ENCODE measurements at places on chromosomes 16 and 17.
A peak's percentile ranks its signal among the peaks of the same experiment; 100 is the strongest.

DNA sequence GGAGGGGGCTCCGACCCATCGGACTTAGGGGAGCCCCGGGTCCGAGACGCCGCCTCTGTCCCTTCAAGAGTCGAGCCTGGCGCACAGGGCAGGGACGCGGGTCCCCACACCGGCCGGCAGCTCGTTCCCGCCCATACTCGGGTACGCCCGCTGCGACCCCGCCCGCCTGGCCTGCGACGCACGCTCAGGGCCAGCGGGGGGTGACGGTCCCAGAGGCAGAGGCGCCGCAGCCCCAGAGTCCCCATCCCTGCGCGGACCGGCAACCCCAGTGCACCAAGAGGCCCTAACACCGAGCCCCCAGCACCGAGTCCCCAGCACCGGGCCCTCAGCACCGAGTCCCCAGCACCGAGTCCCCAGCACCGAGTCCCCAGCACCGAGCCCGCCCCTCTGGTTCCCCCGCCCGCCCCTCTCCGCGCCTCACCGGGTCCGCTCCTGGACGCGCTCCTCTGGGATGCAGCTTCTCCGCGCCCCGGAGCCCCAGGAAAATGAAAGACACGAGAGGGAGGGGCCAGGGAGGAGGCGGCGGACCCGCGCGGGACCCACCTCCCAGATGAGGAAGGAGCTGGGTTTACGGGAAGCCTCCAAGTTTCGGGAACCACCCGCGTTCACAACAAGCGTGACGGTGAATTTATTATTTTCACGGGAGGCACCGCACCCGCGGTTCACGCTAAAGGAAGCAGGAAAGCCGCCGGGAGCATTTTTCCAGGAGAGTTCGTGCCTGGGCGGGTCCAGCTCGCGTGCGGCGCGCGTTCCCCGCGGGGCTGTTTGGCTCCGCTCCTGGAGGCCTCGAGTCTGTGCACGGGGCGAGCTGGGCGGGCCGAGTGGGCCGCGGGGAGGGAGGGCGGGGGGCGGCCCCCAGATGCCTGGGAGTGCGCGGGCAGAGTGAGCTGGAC is at the start of gene SECTM1:
SECTM1 (minus strand) TSS at position 488 of the 893 bp plus-strand sequence. CDS start 6,526 bp downstream, outside the sequence.
- peak; percentile 46 for DNase-seq

GRCh38 chr16:70444249-70445063 is 5.6 kb upstream of the ST3GAL2 start:
- no peak for DNase-seq

GRCh38 chr16:55933038-55933437 is 57.9 kb upstream of the CES5A start:
- DNase-seq: no peak

DNA sequence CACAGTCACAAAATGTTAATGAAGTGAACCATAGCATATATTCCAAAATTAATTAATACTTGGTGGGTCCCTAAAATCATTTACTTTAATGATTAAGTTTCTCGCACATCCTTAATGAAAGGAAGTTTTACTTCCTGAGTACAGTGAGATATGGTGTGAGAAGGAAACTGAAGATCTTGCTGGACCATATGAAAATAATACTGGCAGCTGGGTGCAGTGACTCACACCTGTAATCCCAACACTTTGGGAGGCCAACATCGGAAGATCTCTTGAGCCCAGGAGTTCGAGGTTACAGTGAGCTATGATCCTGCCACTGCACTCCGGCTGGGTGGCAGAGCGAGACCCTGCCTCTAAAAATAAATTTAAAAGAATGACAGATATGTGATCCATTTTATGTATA is 62.5 kb downstream of the ABCA8 start:
- DNase-seq: no peak

DNA sequence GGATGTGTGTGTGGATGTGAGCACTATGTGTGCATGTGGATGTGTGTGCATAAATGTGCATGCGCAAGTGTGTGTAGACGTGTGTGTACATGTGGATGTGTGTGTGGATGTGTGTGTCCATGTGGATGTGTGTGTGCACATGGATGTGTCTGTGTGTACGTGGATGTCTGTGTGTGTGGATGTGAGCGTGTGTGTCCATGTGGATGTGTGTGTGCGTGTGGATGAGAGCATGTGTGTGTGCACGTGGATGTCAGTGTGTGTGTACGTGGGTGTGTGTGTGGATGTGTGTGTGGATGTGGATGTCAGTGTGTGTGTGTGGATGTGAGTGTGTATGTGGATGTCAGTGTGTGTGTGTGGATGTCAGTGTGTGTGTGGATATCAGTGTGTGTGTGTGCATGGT is 63.6 kb upstream of the DOC2B start:
- no peak for DNase-seq

DNA sequence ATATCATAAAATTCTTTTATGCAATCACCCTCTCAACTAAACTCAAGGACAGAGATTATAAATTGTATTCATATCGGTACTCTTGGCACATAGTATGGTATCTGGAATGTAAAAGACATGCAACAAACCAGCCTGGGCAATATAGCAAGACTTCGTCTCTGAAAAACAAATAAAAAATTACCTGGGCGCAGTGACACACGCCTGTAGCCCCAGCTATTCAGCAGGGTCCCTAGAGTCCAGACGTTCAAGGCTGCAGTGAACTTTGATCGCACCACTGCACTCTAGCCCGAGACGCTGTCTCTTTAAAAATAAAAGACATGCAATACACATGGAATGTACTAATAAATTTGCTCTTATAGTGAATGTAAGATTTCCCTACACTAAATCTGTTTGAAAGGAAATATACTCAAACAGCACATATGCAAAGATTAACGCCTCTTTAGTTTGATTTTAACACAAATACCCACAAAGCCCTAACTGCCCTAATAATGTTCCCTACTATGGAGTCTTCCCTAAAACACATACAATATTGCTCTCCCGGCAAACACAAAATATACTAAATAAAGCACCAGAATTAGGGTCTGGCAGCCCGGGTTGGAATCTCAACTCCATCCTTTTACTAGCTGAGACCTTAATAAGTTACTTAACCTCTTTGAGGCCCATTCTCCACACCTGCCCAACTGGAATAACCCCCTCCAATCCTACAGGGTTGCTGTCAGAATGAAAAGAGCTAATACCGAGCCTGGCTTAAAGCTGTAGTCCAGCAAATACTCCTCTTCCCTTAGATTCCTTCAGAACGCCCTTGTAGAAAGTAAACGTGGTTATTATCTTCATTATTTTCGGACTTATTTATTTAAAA is 1.2 kb downstream of the ABCA5 start:
- DNase-seq: no peak

DNA sequence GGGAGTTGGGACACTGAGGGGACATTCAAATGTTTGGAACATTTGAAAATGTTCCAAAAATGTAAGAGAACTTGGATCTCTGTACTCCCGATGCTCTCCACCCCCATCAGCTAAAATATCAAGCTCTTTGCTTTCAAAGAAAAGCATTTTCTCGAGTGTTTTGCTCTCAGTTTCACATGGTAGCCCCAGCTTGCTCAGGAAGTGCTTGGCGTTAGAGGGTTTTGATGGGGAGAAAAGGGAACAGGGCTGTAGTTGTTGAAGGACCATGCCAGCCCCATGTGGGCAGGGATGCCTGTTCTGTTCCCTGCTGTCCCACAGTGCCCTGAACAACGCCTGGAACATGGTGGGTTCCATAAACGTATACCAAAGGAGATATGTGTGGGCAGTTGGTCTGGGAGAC is 37.0 kb downstream of the RAI1 start:
- DNase-seq: no peak

- DNase-seq: no peak
Measured at GRCh38 chr17:42119301-42119700, 1.9 kb downstream of the KAT2A start.

DNA sequence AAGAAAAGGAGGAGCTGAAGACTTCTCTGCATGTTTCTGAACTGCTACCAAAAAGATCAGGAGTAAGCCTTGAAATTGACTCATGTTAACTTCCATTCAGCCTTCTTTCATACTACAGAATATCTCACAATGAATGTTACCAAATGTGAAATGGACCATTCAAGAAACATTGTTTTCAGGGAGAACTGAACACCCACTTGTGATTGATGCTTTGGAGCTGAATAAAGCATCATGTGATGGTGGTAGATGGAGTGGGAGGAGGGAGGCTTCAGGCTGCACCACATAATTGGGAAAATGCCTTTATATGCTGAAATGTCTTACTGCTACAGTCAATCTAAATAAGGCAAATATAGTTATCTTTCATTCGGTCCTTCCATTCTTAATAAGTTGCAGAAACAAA is 127.8 kb downstream of the CDH8 start:
- no peak for DNase-seq

GRCh38 chr16:78098087-78098486 is 1.4 kb upstream of the WWOX start:
- no peak for DNase-seq

DNA sequence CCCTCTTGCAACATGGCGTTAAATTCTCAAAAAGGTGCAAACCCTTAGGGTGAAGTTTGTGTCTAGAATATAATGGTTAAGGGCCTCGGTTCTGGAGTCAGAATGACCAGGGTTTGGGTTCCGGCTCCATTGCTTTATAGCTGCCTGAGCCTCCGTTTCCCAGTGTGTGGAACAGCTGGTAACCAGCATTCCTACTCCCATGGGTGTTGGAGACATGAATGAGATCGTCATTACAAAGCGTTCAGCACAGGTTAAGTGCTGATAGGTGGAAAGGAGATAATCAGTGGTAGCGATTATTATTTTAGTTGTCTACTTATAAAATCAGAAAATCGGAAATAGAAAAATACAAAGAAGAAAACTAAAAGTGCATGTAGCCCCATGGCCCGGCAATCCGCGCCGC is 23.5 kb upstream of the ZCCHC14 start:
- DNase-seq: no peak

DNA sequence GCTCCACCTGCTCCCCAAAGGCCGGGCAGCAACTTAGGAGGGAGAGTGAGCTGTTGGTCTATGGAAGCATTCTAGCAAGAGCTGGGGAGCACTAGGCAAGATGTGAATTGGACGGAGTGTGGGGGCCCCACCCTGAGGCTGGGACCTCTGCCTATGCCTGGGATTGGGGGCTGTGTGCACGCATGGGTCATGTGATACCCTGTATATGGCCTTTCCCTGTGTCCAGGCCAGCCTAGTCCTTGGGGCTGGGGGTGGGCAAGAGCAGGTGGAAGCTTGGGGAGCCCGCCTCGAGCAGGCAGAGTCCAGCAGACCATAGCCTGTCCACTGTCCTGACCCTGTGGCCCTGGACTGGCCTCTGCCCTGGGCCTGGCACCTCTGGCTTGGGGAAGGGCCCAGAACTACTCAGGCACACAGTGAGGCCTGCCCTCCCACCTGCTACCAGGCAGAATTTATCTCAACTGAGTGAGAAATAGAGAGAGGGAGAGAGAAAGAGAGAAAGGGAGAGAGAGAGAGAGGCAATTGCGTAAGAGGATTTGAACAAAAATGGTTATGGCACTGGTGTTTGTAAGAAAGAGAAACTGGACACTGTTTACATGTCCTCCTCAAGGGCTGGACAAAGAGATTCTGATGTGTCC is 19.1 kb downstream of the PDP2 start:
- no peak for DNase-seq

GRCh38 chr17:72901083-72901482 is 191.4 kb downstream of the SLC39A11 start:
- DNase-seq: no peak

- DNase-seq: no peak
Measured at GRCh38 chr17:5364156-5364555, 55.3 kb downstream of the NUP88 start.

- no peak for DNase-seq
Measured at GRCh38 chr17:81561494-81561885, 9.3 kb upstream of the FAAP100 start.

DNA sequence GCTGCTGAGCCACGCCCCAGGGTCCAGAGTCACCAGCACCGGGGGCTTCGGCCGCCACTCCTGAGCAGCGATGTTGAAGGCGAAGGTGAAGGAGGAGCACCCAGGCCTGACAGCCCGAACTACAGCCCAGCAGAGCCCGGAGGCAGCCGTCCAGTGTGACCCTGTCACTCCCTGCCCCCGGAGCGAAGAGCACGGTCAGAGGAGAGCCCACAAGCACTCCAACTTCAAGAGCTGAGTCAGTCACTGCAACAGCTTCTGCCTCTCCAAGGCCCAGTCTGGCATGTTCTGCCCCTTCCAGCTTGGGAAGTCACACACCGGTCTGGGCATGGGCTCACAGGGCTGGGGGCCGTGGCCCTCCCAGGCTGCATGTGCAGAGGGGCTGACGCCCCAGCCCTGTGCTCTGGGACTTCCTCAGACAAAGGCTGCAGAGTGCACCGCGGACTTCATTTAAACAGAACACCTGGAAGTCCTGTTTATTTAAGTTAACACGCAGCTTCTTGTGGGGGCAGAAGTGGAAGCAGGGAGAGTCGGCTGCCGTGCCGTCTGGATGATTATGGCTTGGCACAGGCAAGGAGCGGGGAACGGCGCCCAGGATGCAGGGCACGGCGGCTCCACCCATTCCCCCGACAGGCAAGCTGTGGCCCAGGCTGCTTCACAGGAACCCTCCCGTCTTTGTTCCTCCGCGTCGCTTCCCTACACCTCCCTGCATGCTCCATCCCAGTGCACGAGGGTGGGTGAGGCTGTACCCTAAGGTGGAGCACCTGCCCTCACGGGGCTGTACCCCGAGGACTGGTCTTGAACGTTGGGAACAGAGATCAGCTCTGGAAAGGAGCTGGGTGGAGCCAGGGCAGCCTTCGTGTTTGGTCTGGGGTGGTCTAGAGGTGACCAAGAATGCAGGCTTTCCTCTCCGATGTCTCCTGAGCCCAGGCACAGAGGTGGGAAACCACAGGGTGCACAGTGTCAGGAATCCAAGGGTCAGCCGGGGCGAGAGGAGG is 68.9 kb upstream of the METRNL start:
- DNase-seq: no peak

DNA sequence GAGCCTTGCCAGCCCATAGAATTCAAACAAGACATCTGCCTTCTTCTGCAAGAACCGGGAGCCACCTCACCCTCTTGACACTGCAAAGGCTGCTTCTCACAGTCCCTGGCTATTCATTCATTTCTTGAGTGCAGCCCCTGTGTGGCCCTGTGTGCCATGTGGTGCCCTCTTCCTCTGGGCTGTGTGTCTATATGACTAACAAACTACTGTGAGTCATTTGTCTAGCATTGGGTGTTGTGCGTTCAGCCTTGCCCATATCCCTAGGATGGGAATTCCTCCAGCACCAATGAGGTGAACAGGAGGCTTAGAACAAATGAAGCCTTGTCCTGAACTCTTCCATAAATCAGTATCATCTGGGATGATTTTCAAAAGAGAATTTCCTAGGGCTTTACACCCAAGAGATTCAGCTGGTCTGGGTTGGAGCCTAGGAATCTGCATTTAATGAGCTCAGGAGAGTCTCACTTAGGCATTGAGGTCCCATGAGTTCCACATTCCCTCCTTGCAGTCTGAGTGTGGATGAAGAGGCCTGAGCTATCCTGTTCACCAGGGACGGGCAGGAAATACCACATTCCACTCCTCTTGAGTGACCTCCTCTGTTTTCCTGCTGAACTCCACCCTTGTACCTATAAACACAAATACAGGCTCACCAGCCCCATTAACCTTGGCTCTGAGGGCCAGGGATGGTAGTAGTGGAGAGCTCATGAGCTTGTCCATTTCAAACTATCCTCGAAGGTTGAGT is 308.7 kb upstream of the N4BP1 start:
- no peak for DNase-seq

GRCh38 chr17:79761894-79762589 is 15.9 kb upstream of the CBX2 start:
- DNase-seq: no peak
